IPS DF 19.7 (cell line): ENCODE measurements at places on chromosomes 5 and 9.

DNA sequence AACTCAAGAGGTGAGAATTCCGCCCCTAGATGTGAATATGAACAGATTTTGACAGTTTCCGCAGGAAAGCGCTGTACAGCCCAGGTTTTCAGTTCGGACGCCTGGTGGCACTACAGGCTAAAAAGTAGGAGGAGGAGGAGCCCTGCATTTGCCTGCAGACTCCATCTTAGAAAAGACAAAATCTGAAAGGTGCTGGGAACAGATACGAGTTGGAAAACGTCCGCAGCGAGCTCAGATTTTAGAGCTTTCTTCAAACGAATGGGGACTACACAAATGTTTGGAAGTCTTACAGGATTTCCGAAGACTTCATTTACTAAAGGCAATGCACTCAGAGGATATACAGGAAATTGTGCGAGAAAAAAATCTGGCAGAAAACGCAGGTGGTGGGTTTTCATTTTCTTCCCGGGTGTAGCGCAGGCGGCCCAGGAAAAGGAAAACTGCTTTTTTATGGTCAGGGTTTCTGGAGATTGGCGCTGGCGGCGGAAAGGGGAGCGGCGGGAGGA, 9.9 kb upstream of the PCDHB2 start:
- peak; percentile 47 for DNase-seq

DNA sequence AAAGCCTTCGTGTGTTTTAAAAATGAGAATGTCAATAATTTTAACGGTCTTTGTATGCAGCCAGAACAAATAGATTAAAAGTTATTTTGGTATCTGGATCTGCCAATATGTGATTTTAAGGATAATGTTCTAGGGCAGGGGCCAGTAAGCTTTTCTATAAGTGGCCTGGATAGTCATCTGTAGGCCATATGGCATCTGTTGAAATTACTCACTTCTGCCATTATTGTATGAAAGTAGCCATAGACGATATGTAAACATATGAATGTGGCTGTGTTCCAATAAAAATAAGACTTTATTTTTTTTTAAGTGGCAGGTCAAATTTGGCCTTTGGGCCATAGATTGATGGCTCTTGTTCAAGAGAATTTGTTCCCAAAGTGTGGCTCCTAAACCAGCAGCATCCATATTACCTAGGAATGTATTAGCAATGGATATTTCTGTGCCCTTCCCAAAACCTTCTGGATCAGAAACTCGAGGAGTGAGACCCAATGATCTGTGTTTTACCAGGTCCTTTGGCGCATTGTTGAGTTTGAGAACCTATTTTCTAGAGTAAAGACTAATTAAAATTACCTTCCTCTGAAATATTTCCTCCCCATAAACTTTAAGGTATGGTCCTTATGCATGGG, 55.9 kb downstream of the C6 start:
- no peak for DNase-seq

DNA sequence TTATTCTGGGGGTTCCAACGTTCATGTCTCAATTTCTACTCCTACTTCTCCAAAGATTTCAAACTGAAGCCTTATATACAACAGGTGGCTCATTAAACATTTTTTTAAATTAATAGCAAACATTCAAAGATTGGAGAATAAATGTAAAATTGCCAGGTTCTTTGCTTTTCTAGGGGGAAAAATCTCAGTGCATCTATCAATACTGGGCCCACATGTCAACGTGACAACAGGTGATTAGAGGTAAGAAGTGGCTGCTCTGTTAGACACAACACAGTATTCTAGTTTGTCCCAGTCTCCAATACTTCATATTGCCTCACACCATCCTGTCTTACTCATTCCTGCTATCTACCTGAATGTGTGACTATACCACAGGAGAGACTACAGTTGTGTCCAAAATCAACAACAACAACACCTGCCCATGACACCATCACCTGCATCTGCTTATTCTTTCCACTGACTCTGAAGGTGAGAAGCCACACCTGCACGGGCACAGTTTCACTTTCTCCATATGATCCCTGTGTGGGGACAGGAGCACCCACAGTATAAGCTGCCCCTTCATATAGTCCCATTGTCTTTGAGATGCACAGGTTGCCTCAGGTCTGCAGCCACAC, 110.2 kb downstream of the LHFPL2 start:
- DNase-seq: no peak

DNA sequence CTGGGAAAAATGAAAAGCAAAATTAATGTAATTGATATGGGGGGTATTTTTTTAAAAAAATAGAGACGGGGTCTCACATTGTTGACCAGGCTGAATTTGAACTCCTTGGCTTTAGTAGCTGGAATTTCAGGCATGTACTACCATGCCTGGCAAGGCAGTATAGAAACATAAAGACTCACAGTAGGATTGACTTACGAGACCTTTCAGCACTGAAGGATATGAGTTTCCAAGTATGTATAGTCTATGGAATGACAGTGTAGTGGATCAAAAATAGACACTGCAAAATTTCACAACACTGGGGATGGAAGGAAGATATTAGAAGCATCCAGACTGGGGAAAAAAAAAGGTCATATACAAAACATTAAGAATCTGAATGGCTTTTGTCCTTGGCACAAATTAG, 6.8 kb downstream of the DCP2 start:
- DNase-seq: no peak

DNA sequence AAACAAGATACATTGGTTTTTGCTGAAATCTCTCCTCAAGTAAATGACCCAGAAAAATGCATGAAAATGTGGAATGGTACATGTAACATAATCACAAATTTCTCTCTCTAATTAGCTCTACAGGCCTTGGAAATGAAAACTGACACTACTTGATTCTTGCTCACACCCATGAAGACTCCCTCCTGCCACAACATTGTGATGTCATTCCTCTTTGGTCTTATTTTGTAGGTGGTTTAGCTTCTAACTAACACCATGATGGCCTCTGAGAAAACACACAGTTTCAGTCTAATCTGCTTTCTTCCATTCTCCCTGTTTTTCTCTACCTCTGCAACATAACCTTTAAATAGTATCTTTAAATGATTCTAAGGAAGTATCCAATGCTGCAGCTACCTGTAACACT, 78.6 kb upstream of the FAM174A start:
- no peak for DNase-seq

- DNase-seq: no peak
Observed at GRCh38 chr9:14645648-14646047, 47.6 kb downstream of the ZDHHC21 start.

GRCh38 chr9:20504930-20505329, 117.4 kb downstream of the MLLT3 start:
- DNase-seq: no peak

GRCh38 chr5:78534905-78535200, 113.7 kb downstream of the LHFPL2 start:
- DNase-seq: no peak

DNA sequence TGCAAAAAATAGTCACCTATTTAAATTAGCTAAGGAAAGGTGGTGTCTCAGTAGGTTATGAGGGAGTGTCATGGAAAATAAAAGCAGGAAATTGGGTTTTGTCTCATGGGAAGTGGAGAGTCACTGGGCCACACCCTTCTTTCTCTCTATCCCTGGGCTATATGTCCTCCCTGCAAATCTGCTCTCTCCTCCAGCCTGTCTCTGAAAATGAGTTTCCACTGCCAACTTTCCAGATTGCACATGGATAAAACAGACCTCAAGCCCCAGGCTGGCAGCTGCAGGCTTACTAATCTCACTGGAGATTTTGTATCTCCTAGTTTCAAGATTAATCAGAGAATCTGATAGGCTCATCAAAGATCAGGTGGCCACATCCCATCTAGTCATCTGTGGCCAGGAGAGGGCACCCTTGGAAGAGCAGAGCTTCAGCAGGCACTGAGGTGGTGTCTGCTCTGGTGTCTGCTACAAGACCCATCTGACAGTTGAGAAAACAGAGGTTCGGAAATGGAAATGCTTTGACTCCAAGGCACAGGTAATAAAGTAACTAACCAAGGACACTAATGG, 178.9 kb downstream of the MSX2 start:
- DNase-seq: no peak
